Stimulated activated CD8-positive, alpha-beta memory T cell treated with anti-CD3 and anti-CD28 coated beads, Interleukin-15, amount 100 ng/mL, for 4 hours (primary cell): ENCODE measurements at places on chromosomes 6 and 20.

GRCh38 chr20:56504373-56505005 lies 20.1 kb upstream of the FAM209A start:
- no peak for DNase-seq

GRCh38 chr6:117200067-117200466 lies 65.3 kb upstream of the VGLL2 start:
- DNase-seq, result no peak

GRCh38 chr20:59154317-59155013 lies 9.2 kb upstream of the ZNF831 start:
- DNase-seq, result no peak

GRCh38 chr20:44861531-44862006 lies 23.9 kb upstream of the YWHAB start:
- no peak for DNase-seq

- DNase-seq, result no peak
These were observed 28.1 kb downstream of the SLC52A3 start for GRCh38 chr20:740162-740561.

GRCh38 chr20:2794202-2794748 lies 6.2 kb downstream of the CPXM1 start:
- no peak for DNase-seq

DNA sequence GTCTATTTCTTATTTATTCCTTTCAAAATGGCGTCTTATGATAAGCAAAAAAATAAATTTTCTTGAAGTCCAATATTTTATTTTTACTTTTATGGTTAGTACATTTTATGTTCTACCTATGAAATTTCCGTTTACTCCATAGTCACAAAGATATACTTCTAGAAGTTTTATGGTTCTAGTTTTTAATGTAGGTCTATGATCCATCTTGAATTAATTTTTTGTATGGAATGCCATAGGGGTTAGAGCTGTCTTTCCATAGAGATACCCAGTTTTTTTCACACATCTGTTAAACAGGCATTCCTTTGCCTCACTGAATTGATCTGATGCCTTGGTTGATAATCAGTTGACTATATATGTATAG lies 24.9 kb upstream of the ASIP start:
- DNase-seq, result no peak

GRCh38 chr6:134007077-134007476 lies 45.3 kb downstream of the SLC2A12 start:
- no peak for DNase-seq

DNA sequence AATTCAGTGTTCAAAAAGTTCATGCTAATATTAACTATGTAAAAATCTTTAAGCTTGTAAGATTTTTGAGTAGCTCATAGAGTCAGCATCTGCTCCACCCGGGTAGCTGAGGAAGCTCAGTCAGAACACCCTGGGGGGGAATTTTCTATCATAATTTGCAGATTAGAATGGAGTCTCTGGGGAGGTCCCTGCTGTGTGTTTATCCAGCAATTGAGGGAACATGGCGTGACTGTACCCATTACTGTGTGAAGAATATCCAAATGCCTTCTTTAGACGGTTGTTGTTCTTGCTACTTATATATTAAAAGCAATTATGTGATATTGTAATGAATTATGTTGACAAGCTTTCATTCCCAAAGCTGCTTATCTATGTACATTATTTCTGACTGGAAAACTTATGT lies 64.8 kb downstream of the AIG1 start:
- DNase-seq, result no peak

GRCh38 chr6:6006006-6006427 lies 708 bp downstream of the NRN1 start:
- DNase-seq, result no peak

DNA sequence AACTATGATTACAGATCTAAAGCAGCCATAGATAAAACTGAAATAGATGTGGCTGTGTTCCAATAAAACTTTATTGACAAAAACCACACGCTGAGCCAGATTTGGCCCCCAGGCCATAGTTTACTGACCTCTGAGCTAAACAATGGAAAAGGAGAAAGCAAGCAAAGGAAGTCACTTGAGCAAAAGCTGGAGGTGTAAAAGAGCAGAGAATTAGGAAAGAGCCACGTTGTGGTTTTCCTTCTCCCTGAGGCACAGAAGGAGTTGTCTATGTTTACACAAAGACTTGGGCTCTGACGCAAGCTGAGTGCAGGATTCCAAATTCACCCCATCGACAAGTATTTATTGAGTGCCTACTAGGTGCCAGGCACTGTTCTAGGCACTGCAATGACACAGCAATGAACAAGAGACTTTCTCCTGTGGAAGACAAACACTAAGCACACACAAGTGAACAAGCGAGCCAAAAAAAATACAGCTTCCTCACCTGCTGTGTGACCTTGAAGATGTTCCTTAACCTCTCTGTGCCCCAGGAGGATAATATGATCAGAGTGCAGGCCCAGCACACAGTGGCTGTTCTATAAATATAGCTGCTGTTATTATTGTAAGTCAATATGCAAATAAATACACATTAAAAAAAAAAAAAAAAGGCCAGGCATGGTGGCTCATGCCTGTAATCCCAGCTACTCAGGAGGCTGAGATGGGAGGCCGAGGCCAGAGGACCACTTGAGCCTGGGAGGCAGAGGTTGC lies 75.4 kb upstream of the PTPN1 start:
- no peak for DNase-seq

DNA sequence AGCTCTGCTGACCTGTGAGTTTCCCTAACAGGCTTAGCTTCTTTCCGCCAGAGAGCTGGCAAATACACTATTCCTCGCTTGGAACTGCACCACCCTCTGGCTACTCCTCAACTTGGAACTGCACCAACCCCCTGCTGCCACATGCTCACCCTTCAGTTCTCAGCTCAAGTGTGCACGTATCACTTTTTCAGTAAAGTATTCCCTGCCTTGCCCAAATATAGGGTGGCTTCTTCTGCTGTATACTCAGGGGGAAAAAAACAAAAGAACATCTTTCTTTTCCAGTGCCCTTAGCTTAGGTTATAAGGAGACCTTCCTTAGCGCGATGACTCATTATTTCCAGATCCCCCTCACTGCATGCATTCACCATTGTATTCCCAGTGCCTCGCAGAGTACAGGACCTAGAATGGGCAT lies 21.2 kb downstream of the GNAS-AS1 start:
- no peak for DNase-seq

GRCh38 chr6:42032366-42032765 lies 18.0 kb upstream of the TAF8 start:
- DNase-seq, result no peak

DNA sequence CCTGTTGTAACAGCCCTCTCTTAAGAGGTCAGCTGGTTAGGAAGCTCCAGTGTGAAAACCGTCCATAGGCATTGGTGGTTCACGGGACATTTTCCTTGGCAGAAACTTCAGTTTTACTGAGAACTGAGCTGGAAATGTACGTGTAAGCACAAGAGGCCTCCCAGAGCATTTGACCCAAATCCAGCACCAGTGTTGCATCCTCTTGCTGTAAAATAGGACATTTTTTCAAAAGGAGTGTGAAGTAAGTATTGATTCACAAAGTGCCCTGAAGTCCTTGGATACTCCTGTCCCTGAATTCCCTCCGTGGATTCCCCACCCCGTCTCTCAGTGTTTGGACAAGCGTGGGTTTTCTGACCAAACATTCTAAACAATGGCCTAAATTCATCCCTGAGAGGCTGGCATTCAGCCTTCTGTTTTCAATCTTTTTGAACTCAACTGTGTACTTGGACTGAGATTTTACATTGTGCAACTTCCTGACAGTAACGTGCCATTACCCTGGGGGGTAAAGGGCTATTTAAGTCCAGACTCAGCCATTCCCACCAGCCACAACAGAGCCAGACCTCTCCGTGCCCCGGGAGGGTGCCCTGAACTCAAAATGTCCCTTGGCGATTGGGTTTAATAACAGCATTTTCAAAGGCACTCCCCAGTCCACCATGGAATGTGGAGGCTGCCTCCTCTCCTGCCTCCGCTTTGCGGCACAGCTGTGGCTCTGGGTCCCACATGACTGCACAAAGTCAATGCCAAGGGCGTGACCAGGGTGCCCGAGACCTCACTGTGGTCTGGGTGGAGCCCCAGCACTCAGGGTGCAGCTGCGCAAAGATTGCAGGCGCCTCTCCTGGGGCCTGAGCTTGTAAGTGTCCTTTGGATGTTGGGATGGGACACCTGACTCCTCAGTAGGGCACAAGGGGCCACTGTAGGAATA lies 92.7 kb upstream of the AFDN start:
- DNase-seq, result no peak

DNA sequence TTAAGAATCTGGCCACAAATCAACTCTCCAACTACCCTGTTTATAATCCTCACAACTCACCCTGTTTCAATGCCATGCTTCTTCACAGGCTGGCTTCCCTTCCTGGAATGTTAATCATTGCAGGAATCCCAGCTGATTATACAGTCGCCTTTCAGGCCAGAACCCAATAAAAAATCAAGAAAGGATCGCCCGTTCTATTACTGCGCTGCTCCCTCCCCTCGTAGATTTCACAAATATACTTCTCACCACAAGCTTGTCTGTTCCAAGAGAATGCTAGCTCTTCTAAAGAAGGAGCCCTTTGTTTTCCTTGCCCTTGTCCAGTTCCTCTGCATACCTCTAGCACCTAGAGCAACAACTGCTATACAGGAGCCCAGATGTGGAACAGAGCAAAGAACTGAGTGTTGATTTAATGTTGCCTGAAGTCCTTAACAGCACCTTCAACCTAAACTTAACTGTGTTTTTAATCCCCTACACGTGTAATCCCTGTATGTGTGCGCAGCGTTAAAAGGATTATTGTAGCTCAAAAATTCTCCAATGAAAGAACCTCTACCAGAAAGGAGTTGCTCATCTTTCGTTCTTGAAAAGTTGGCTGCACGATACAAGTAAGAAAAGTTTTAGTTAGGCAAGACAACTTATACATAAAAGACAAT lies 988 bp downstream of the ECHDC1 start:
- DNase-seq, result no peak

DNA sequence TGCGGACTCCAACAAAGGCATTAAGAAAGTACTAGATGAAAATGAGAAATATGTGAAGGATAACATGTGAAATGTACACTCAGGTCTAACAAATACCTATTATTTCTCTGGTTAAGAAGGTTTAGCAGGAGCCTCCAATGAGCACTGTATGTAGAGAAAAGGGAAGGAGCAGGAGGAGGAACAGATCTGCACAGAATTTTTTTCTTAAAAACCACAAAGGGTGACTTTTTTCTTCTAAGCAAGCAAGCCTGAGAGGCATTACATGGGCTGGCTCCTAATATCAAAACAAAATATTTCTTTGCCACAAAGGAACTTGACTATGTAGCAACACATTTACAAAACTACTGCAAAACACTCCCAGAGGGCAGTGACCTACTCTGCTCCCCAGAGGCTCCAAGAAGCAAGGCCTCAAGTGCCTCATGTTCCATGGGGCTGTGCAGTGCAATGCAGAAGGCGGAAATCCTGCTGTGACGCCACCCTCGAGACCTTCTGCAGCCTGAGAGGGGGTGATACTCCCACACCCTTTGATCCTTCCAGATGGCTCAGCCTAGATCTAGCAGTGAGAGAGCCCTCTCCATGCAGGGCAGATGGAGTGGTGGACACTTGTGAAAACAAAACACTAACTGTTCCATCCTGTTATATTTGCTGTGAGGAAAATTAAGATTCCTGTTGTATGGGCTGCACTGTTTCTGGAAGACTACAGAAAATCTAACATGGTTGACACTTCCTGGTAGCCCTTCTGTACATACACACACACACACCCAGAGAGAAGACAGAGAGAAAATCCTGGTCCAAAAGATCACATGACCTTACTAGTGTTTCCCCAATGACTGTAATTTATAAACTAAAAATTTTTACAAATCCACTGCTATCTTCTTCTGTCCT lies 36.0 kb upstream of the SMIM29 start:
- DNase-seq, result no peak
